ENCODE measurements at places on chromosomes 6 and 20.

DNA sequence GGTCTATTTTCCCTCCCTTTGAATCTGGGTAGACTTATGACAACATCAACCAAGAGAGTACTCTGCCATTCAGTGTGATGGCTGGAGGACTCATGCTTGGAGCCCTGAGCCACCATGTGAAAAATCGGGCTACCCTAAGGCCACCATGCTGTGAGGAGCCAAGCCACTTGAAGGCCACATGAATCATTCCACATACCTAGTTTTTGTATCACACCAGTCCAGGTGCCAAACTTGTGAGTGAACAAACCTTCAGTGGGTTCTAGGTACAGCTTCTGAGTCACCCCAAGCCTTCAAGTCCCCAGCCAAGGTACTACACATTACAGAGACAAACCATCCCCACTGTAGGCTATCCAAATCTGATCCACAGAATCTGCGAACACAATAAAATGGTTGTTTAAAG, 37.4 kb upstream of the E2F3 start:
- no peak for DNase-seq

DNA sequence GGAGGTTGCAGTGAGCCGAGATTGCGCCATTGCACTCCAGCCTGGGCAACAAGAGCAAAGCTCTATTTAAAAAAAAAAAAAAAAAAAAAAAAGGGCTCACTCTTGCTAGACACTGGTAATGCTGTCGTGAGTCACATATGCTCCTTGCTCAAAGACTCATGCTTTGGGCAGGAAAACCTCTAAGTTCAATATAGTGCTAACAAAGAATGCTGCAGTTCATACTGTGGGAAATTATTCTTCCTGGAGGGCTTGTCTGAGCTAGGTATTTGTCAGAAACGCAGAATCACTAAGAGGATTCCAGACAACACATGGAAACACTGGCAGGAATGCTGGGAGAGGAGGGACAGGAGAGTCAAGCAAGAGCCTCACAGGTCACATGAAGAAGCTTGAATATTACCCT, 2.3 kb upstream of the LYRM2 start:
- DNase-seq = no peak

- DNase-seq = no peak
These were observed 3.5 kb upstream of the SLC22A2 start for GRCh38 chr6:160261991-160262680.

- DNase-seq = no peak
These were observed 1.7 kb upstream of the FBXO5 start for GRCh38 chr6:152984513-152984872.

GRCh38 chr20:63351811-63352591, 9.1 kb downstream of the CHRNA4 start:
- DNase-seq = no peak

GRCh38 chr6:24126586-24127192, 674 bp downstream of the NRSN1 start:
- DNase-seq = no peak

GRCh38 chr6:16190214-16190613, 48.2 kb upstream of the GMPR start:
- DNase-seq = no peak

- DNase-seq = no peak
These were observed 69.3 kb downstream of the RCAN2 start for GRCh38 chr6:46421939-46422338.

- DNase-seq = no peak
These were observed 14.5 kb upstream of the TRAF3IP2 start for GRCh38 chr6:111620169-111620568.

DNA sequence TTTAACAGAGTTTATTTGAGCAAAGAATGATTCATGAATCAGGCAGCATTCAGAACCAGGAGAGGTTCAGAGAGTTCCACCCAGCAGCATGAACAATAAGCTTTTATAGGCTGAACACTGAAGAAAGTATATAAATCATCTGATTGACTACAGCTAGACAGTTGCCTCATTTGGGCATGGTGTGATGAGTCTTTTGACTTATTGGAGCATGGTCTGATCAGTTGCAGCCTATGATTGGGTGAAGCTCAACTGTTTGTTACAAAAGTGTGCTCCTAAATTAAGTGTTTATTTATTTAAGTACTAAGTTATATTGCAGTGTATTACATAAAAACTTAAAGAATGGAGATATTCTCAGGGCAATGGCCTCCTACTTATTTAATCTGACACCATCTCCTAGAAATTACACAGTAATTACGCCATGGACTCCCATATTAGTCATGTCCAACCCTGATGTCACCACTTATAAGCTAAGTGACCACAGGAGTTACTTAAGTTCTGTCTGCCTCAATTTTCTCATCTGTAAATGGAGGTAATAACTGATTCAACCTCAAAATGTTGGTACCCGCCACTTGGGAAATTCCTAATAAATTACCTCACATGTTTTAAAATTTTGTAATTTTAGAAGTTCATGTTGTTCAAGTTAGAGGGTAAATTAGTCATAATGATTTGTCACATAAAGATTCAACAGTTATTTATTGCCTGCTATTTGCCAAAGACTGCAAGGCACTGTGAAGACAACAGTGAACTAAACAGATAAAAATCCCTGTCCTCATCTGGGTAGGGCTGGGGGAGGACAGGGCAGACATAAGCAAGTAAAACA, 15.2 kb upstream of the ROS1 start:
- no peak for DNase-seq

DNA sequence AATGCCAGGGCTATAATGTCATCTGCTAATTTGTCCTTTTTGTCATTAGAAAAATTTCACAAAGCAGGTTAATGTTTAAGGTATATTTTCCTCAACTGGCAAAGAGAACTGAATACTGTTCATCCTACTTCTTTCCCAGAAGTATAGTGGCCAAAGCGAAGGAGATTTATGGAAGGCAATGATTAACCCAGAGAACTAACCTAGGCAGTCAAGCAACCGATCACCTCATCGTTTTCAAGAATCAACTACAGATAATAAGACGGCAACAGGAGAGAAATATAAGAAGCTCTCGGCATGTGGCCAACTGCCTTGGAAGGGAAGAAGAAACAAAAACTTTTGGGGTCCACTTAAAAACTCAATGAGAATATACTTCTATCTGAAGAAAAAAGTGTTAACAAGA, 38.2 kb downstream of the REV3L start:
- no peak for DNase-seq

DNA sequence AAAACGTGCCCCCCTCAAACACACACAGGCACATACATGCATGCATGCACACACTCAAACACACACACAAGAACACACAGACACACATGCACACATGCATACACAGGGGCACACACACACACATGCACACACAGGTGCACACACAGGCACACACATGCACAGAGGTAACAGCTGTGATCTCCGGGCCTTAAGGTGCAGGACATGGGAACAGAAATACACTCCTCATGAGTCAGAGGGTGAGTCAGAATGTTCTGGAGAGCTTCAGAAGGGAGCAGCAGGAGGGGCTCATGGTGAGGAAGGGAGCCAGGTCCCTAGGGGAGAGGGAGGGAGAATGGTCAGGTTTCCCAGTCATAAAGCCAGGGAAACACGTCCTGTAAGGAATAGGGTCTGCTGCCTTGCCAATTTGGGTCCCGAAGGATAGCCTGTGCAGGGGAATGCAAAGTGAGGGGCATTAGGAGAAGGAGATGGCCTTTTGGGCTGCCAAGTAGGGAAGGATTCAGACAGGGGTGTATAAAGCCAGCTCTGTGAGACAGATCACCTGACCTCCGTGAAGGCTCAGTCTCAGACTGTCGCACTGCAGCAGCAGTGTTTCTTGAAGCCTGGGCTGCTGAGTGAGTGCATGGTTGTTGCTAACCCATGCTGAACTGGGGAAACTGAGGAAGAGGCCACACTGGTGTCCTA, 123.9 kb downstream of the MAFB start:
- no peak for DNase-seq

DNA sequence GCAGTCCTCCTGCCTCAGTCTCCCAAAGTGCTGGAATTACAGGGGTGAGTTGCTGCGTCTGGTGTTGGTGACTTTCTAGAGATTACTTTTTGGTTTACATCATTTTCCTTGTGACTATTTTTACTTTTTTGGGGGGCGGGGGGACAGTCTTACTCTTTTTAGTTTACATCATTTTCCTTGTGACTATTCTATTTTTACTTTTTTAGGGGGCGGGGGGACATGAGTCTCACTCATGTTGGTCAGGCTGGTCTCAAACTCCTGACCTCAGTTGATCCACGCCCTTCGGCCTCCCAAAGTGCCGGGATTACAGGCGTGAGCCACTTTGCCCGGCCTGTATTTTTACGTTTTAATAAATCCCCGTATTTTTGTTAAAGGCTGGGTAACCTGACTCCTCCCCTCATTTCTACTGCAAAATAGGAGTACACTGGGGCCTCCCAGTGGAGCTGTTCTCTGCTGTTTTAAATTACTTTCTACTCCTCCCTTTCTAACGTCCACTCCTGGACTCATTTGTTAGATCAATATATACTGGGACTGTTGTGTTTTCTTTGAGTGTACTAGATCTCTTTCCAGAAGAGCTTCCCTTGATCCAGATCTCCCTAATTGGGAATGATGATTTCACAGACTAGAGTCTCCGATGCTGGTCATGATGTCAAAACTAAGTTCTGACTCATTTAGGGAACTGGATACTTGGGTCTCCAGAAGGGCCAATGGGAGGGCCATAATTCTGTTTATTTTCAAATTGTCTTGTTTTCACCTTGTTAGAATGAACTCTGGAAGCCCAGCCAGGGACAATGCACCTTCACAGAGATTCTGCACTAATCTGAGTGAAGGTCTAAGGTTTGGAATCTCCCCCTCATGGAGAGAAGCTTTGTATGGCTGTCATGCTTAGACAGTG, 9.2 kb downstream of the HSPA1B start:
- no peak for DNase-seq

GRCh38 chr6:91895599-91896285, 1308.9 kb upstream of the MAP3K7 start:
- no peak for DNase-seq

DNA sequence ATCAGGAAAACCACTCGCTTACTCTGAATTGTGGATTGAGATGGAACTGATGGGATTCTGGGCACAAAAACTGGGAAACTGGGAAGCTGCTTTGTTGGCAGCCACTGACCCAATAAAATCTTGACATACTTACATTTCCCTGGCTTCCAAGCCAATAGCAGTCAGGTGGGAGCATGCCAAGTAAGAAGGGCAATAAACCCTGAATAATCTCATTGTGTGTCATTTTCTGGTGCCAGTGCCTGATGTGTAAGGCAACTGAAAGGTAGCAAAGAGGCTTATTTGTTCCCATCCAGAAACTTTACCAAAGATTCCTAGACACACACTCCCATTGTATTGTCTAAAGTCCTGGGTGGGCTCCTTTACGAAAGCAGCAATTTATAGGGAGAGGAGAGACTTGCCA, 93.2 kb downstream of the TBX18 start:
- DNase-seq = no peak

GRCh38 chr20:47156301-47157137, 200.0 kb downstream of the ZMYND8 start:
- no peak for DNase-seq

DNA sequence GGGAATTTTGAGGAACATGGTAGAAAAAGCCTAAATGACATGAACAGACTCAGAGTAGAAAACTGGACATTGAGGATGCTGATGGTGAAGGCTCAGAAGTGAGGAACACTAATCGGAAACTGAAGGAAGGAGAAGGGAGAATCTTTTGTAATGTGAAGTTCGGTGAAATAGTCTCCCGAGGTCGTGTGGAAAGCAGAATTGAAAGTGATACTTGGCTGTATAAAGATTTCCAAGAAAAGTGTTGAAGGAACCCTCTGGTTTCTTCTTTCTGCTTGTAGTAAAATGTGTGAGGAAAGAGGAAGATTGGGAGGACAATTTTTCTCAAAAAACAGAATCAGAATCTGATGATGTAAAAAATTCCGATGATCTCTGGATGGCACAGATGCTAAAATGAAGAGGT, 115.4 kb downstream of the LAMP5 start:
- DNase-seq = no peak

- DNase-seq = no peak
These were observed 66.6 kb upstream of the TAB2 start for GRCh38 chr6:149250951-149251350.

DNA sequence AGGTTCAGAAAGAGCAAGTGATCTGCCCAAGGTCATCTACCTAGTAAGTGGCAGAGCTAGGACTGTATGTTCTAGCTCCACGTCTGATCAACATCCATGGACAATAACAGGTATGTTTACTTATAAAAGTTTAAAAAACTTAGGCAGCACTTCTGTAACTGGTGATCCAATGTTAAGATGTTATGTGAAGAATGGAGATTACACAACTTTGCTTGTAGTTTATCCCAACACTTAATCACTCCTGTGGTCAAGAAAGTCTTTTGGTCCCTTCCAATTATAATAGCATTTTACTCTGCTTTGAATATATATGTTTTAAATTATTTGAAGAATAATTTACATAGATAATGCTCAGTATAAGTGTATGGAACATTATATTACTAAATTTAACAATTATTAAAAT, 4.8 kb downstream of the FBXO30 start:
- DNase-seq = no peak
